ENCODE measurements at places on chromosomes 16 and 17.

GRCh38 chr16:89616623-89617022 lies 3.2 kb downstream of the DPEP1 start:
- no peak for DNase-seq

DNA sequence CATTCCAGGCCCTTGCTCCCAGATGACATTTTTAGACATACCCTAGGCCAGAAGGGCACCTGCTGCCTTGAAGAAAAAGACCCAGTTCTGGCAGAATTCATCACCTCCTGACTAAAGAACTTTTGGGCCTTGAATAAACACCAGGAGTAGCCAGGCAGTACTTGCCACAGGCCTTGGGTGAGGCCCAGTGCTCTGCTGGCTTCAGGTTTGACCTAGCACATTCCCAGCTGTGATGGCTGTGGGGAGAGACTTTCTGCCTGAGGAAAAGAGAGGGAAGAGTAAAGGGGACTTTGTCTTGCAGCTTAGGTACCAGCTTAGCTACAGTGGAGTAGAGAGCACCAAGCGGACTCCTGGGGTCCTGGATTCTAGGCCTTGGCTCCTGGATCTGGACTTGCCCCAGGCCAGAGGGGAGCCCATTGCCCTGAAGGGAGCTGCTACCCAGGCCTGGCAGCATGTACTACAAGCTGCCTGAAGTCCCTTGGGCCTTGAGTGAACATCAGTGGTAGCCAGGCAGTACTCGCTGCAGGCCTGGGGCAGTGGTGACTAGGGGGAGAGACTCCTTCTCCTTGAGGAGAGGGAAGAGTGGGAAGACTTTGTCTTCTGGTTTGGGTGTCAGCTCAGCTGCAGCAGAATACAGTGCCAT lies 44.3 kb downstream of the ABCA8 start:
- no peak for DNase-seq

DNA sequence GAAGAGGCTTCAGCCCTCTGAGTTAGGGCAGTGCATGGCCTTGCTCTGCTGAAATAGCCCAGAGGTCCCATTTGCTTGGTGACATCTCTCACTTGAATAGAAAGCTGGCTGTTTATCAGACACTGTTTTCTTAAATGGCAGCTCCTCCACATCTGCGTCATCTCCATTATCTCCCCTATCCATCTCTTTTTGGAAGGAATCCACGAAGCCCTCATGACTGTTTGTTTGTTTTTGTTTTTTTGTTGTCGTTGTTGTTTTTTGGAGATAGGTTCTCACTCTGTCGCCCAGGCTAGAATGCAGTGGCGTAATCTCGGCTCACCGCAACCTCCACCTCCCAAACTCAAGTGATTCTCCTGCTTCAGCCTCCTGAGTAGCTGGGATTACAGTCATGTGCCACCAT lies 16.6 kb downstream of the NAA60 start:
- no peak for DNase-seq

- DNase-seq: no peak
Measured at GRCh38 chr17:74031316-74032090, 172.0 kb upstream of the RPL38 start.

DNA sequence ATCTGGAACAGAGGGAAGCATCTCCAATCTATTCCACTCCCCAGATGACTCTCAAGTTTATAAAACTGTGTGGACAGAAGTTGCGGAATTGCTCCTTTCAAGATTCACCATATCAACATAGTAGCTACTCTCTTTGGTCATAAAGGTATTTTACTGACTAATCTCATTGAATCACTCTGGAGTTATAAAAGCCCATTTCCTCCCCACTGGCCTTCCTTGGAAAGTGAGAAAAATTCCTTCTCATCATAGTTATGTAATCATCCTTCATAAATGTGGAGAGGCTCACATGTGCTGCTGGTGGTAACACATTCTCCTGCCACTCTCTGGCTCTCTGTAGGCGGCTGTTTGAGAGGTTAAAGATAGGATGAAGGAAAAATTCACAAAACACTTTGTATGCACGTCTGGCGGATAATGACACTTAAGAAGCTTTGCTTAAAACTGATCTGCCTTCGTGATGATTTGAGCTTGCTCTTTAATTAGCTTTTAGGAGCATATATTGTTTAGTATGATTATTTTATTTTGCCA lies 1034.0 kb upstream of the EEF2KMT start:
- no peak for DNase-seq

- DNase-seq: no peak
Measured at GRCh38 chr16:52128361-52128760, 418.6 kb downstream of the TOX3 start.

DNA sequence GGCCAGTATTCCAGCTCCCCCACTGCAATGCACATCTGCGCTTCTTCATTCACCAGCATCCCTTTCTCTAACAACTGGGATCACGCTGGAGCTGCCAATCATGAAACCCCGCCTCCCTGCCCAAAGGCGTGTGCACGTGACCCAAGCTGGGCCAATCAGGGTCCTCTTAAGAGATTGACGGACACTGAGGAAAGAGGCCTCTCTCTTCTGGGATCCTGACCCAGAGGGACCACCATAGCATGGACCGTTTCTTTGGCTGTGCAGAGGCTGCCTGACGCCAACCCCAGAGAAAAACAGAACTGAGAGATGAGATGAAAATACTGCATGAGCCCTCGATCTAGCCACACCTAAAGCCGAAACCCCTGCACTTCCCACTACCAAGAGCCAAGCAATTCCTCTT lies 32.0 kb downstream of the COTL1 start:
- DNase-seq: no peak

GRCh38 chr16:27085182-27085581 lies 18.5 kb downstream of the C16orf82 start:
- no peak for DNase-seq

DNA sequence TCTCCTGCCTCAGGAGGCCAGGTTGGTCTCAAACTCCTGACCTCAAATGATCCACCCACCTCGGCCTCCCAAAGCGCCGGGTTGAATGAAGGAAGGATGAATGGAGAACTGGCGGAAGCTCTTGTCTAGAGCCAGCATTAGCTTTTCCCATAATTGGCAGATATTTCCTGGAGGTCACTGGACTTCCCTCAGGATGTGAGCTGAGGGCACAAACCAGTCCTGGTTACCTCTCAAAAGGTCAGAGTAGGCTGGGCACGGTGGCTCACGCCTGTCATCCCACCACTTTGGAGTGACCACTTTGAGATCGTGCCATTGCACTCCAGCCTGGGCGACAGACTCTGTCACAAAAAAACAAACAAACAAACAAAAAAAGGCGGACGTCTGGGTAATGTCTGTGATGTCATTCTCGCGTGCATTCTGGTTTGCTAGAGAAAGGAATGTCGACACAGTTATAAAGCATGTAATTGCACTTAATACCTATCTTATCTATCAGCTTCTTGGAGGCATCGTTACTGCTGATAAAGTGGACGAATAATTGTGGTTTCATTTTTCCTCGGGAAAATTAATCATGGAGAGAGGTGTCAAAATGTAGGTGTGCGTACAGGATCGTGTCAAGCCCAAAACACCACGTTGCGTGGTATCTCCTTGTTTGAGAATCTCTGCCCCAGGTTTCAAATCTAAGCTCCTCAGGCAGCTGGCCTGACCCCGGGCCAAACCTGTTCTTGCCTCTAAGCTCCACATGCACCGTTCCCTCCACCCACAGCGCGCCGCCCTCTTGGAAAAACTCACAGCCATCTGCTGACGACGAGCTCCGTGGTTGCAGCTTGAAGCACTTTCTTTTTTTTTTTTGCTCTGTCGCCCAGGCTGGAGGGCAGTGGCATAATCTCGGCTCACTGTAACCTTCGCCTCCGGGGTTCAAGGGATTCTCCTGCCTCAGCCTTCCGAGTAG lies 6.4 kb upstream of the CRK start:
- no peak for DNase-seq

DNA sequence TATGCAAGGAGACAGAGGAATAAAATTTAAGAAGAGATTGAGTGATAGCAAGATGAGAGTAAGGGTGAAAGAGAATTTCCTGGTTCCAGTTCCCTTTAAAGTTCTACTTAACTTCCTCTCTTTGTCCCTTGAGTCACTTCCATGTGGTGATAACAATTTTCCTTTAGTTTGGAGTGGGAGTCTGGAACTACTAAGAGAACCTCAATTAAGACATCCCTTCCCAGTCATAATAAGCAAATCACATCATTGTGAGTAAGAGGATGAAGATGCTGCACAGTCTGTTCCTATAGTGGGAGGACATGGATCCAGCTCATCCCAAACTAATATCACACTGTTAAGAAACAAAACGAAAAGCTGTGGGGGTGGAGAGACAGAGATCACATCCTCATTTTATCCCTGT lies 24.4 kb downstream of the TBX21 start:
- DNase-seq: no peak

GRCh38 chr17:51275381-51275780 lies 15.0 kb downstream of the UTP18 start:
- no peak for DNase-seq

Data from NCI-H1092 (cell line).